ENCODE measurements at places on chromosomes 1 and 21. TPM values are rescaled to one million over a fixed set of nuclear protein-coding genes. Genes with fewer than 3 reads are reported as not detected.
A peak's percentile ranks its signal among the peaks of the same experiment; 100 is the strongest.

FGR gene
- total RNA-seq = 21.9 TPM

CCDC17 gene
- 1.5 TPM for total RNA-seq

TFF1 gene
- not detected for total RNA-seq

LRRC39 gene
- total RNA-seq = 0.71 TPM

FNBP1L gene
- 11.3 TPM for total RNA-seq

GREM2 gene
- 4.9 TPM for total RNA-seq

PIGV gene
- total RNA-seq = 7.9 TPM

DRAXIN gene
- 0.05 TPM for total RNA-seq

LCE1C gene
- not detected for total RNA-seq

KISS1 gene
- not detected for total RNA-seq

- no peak for DNase-seq
These were observed 32.8 kb downstream of the OBSCN start for GRCh38 chr1:228240411-228241240.

- no peak for DNase-seq
These were observed at the start of gene KLHDC7A for GRCh38 chr1:18480315-18481189. Gene KLHDC7A, plus strand, starts transcription at chr1:18480930. Its CDS starts 52 bp downstream, at chr1:18480982.

- no peak for DNase-seq
These were observed 79.4 kb downstream of the FCRL5 start for GRCh38 chr1:157472959-157473358.

GRCh38 chr1:223649222-223649621 lies 16.3 kb downstream of the CAPN8 start:
- no peak for DNase-seq

- no peak for DNase-seq
These were observed 86.5 kb upstream of the RHOU start for GRCh38 chr1:228648647-228649383.

GRCh38 chr1:228289996-228290881 lies 82.4 kb downstream of the OBSCN start:
- peak; percentile 78 for DNase-seq

- no peak for DNase-seq
These were observed 69.5 kb upstream of the SSX2IP start for GRCh38 chr1:84759756-84760155.

DNA sequence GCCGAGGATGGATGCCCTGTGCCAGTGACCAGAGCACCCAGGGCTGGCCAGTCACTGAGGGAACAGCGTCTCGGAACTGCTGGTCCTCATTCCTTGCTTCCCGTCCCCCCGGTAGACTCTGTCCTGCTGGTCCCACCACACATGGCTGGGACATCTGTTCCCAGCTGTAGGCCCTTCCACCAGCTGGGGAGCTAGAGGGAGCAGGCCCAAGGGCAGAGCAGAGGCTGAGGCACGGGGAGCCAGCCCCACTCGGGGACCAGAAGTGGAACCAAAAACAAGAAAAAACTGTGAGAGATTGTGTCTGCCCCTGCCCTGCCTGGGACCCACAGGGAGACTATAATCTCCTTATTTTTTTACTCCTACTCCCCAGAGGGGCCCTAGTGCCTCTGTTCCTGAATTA lies 23.8 kb downstream of the ATP8B2 start:
- no peak for DNase-seq

DNA sequence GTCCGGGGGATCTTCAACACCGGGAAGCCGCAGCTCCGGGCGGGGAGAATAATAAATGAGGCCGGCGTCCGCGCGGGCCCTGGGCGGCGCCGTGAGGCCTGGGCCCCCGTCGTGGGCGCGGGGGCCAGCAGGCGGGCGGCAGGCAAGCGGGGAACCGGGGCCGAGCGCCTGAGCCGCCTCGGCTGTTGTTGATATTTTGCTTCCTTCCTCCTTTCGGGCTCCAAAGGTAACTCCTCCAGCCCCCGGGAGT lies at the start of gene MEF2D:
Gene MEF2D (minus strand): TSS at position 233 of the 250 bp plus-strand sequence. CDS start 17,483 bp downstream, outside the sequence.
- DNase-seq = no peak

DNA sequence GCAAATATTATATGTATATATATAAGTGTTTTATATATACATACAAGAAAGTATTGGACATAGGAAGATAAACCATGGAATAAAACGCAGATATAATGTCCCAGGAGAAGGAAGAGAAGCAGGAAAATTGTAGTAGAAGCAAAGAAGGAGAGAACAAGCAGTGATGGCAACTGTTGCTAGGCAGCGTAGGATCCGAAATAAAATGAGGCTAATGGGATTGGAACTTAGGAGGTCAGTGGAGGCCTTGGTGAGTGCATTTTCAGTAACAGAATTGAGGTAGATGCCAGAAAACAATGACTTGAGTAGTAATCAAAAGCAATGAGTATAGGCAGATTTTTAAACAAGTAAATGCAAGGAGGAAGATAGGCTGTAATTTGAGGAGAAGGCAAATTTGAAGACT lies 265.8 kb downstream of the LRRC7 start:
- no peak for DNase-seq

- no peak for DNase-seq
These were observed 33.2 kb upstream of the SAMD13 start for GRCh38 chr1:84268346-84268745.

- no peak for DNase-seq
These were observed 7.2 kb upstream of the GNG12 start for GRCh38 chr1:67840449-67840848.

GRCh38 chr1:200359610-200360163 lies 50.1 kb downstream of the ZNF281 start:
- no peak for DNase-seq

DNA sequence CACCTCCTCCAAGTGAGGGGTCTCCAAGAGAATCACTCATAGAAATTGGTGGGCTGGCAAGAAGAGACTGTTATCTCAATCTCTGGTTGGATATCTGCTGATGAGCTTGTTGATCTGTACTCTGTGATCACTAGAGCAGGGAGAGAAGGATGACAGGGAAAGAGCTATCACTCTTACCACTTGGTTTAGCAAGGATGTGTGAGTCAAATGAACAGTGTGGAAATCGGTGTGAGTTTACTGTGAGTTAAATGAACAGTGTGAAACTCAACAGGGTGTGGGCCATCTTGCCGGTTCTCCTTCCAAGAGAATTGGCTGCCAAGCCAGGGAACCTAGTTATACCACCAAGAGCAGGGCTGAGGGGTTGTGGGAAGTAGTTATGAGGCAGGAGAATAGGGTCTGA lies 33.3 kb upstream of the CD1D start:
- DNase-seq = no peak

DNA sequence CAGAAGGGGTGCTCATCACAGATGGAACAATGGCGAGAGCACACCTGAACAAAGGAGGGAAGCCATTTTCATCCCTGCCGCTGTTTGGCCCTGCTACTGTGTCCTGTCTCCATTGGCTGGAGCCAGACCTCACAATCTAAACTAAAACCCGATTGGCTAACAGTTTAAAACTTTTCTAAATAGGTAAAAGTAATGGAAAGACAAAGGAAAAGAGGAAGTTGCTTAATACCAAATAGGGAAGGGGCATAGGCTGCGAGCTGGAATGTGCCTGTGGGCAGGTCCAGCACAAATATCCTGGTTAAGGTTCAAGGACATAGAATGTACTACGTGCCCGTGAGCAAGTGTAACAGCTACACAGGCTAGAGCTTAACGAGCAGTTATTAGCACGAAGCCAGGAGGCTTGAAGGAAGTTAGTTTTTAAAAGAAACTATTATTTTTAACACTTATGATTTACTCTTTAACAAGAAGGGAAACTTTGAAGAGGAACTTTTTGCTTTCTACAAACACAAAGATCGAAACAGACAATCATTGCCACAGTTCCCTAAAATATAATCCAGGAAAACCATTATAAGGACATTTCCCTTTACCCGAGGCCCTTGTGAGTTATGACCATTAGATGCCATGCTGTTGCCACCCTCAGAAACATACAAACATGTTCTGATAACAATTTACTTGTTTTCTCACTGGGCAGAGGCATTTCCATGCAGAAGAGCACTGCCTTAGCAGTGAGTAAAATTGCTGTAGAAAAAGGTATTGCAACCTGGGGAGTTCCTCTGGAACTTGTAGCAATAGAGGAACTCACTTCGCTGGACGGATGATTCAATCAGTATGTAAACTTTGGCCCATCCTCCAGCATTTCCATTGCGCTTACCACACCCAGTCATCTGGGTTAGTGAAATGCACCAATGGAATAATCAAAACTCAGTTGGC lies 4.8 kb upstream of the PTTG1IP start:
- DNase-seq = no peak

GRCh38 chr1:245154429-245155271 lies at the start of gene KIF26B:
Gene KIF26B, plus strand, starts transcription at chr1:245154985. Its CDS starts 440 bp downstream, at chr1:245155425.
- DNase-seq = peak; percentile 81

GRCh38 chr1:61743716-61744580 lies 1.7 kb downstream of the PATJ start:
- no peak for DNase-seq

DNA sequence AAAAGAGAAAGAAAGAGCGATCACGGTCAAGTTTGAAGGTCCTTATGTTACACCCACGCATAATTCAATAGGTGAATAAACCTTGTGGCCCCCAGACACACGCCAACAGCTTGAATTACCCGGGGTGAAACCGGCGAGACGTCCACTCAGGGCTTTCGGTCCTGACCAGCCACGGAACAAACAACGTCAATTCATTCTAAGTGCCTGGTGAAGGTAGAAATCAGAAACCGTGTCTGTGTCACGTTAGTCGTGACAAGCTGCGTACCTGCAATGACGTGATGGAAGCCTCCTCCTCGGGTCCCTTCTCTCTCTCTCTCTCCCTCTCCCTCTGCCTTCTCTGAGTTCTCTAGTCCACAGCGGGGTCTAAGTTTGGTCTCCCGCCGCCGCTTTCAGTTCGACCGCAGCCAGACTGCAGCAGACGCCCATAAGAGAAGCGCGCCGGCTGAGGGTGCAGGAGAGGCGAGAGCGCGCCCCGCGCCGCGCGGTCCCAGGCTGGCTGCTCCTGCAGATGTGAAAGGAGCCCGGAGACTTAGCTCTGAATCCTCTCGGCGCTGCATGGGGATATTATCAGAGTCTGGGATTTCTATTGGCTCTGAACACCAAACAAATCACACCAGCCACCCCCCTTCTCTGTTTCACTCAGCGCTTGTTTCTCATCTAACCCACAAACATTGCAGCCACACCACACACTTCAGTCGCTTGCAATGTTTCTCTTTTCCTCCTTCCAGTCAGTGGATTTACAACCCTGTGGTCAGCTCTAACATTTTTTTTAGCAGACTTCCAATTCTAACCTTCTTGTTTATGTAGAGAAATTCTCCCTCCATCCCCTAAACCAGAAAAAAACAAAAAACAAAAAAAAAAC lies at the start of gene GREM2:
Gene GREM2 (minus strand): TSS at position 537 of the 862 bp plus-strand sequence. CDS start 118,680 bp downstream, outside the sequence.
- DNase-seq = peak; percentile 85

DNA sequence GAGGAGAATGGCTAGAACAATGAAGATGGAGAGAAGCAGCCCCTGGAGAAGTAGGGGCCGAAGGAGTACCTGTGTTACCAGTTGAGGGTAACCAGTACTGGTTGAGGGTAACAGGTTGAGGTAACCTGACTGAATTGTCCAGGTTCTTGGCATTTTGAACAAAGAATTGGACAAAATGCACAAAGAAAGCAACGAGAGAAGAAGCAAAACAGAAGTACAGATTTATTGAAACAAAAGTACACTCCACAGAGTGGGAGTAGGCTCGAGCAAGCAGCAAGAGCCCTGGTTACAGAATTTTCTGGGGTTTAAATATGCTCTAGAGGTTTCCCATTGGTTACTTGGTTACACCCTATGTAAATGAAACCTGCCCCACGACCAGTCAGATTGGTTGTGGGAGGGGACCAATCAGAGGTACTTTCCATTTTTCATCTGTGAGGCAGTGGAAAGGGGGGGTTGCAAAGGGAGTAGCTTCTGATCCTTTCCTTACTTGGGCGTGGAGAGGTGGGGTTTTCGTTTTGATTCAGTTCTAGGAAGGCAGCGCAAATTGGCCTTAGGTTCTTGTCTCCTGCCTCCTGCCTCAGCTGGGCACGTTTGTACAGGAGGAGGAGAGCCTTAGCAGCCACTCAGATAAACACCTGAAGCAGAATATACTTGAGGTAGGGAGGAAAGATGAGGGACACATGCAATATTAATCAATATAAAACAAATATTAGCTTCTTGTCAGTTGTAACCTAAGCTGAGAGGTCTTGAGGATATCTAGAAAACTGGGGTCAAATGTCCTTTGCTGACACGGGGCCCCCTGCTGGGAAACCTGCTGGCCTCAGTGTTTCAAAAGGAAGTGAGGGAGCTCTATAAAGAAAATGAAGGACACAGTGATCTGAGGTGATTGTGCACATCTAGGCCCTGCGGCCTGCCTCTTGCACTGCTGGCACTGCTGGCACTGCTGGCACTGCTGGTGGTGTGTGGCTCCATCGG lies 14.3 kb upstream of the LSM10 start:
- DNase-seq = no peak

GRCh38 chr1:238562341-238562740 lies 671.6 kb upstream of the ZP4 start:
- no peak for DNase-seq

- peak; percentile 72 for DNase-seq
These were observed 1.7 kb upstream of the AURKAIP1 start for GRCh38 chr1:1376551-1377226.

DNA sequence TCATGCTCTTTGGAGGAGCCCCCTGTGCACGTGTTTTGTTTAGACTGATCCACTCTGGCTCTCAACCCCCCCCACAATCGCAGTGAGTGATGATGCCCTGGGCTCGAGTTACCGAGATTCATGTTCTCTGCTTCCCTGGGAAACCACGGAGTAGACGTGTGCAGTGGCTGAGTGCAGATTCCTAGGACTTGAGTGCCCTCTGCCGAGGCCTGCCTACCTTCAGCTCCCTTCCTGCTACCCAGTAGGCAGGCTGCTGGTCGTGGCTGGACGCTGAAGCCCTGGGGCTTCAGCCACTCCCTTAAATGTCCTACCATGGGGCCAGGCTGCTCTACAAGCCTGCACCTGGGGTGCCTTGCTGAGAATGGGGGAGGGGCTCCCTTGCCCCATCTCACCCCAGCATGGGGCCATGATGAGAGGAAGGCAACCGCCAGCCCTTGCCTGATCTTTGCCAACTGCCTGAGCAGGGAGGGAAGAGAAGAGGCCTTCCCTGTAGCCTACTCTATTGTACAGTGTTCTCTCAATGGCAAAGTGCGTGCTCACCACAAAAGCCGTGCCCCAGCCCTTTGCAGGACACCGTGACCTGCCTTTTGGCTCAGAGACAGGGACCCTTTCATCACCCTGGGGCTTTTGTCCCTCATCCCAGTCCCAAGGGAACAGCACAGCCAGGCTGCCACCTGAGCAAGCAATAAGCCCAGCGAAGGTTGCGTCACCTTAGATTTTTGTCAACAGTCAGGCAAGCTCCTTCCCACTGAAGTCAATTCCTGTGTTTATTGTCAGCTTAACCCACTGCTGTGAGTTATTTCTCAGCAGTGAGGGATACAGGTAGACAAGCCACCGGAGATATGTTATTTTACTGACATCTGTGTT lies 4.1 kb upstream of the GRIK3 start:
- DNase-seq = no peak

Measured in posterior vena cava (tissue), 2 donors.